ENCODE measurements at places on chromosomes 11 and 22.

- DNase-seq = no peak
Measured at GRCh38 chr11:30560206-30561106, 25.7 kb downstream of the MPPED2 start.

DNA sequence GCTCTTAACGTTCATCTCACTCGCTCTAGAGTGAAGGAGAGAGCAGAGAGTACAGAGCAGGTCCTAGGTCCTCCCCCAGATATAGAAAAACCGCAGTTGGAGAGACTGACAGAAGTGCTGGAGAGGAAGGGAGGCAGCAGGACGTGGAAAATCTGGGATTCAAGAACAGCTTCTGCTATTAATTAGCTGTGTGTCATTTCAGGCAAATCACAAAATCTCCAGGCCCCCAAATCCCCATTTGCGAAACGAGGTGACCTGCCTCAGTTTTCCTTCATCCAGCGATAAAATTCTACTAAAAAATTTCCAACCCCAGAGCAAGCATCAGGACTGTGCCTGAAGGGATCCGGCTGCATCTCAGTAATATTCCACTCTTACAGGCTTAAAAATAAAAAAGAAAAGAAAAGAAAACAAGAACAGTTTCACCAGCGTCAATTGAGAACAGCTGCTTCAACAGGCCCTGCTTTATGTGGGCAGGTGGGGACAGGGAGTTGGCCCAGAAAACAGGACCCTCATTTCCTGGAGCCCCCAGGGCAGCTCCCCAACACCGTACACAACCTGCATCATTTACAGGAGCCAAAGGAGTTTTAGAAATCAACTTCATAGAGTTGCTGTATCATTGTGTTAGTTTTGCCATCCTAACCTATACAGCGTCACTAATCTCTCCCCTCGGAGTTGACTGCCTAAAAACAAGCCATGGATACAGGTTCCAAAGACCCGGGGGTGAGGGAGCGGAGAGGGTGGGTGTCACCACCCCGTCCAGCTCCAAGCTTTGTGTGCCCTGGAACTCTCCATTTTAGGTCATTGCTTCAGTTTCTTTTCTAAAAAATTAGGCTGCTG, 2.3 kb upstream of the MALAT1 start:
- DNase-seq = no peak

DNA sequence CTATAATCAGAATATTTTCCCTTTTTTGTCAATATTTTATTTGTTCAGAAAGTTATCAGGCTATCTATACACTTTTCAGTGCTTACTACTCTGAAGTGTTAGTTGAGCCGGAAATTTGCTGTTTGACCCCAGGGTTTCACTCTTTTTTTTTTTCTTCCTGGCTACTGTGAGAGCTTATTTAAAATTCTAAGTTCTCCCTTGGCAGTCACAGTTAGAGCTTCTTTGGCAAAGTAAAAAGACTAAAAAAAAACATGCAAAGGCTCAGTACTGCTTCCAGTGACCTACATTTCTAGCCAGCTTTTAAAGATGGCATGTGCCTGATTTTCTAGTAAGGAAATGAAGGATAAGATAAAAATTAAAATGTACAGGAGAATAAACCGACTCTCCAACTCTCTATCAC, 48.4 kb downstream of the ELP4 start:
- DNase-seq = no peak

DNA sequence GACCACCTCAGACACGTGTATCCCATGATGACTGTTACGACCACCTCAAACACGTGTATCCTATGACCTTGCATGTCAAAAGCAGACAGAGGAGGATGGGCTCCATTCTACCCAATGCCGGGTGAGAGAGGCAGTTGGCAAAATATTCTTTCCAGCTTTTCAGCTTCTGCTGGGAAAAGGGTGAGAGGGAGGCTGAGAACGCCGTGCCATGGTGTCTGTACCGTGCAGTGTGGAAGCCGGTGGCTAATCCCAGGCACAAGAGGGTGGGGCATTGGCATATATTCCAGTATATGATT, 1478.4 kb downstream of the TBC1D22A start:
- DNase-seq = no peak

DNA sequence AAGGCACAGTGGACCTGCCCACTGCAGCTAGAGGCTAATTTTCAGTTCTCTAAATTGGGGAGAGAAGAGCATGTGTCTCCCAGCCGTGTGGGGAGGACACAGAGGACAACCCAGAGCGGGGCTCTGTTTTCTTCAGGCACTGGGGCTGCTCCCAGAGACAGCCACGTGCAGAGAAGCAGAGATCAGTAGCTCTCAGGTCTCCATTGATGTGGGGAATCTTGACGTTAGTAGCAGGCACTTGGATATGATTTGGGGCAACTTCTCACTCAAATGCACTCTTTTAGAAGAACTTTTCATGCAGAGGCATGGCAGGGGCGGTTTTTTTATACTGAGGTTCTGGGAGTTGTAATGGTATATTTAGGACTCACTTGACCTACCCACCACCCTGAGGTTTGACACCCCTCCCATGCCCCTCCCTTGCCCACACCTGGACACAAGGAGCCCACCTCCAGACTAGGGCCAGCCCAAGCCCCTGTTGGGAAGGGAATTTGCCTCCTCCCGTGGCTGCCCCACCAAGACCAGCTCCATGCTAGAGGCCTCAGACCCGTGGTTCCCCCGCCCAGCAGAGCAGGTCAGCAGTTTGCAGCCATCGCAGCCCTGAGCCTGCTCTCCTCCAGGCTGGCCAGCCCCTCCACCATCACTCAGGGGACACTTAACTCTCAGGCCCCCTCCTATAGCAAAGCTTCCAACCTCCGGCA, 94.2 kb upstream of the RTL6 start:
- DNase-seq = no peak

GRCh38 chr11:101010899-101011298, 118.7 kb downstream of the PGR start:
- DNase-seq = no peak

DNA sequence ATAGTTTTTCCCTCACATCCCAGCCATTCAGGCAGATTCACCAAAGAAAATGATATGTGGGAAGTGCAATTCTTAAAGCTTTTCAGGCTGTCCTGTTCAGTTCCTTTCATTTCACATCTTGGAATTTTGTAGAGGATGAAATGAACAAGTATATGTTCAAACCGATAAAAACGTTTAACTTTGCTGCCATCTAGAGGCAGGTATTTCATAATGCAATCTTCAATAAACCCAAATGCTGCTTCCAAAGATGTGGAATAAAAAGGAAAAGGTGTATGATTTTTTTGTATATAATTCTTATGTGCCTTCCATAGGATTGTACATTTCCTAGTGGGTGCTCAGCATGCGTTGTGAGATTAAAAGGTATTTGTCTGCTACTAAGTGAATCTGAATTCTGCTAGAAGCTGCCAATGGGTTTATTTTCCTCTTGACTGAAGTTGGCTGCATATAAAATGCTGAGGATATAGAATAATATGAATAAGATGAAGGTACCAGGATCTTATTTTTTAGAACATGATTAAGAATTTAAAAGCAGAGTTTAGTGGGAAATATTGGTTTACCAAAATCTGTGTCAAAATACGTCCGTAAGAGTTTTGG, 199.3 kb downstream of the PGR start:
- DNase-seq = no peak

GRCh38 chr22:37219533-37219932, 7.3 kb upstream of the SSTR3 start:
- DNase-seq = no peak

DNA sequence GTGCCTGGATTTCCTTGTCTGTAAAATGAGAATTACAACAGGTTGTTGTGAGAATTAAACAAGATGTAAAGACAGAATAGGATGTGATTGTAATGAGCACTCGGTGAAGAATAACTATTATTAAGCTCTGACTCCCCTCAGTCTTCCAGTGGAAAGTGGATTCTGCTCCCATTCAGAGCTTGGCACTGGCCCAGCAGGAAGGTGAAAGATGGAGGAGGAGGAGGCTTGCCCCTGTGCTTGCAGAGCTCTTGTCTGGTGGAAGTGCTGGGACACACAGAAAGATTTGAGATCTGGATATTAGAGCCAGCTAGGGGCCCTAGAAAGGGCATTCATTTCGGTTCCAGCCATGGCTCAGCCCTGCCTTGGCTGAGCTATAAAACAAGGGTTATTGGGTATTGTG, 28.2 kb downstream of the PHLDB1 start:
- no peak for DNase-seq

- DNase-seq = no peak
Measured at GRCh38 chr11:116108161-116108560, 603.9 kb upstream of the CADM1 start.

Measured in stimulated activated CD8-positive, alpha-beta memory T cell treated with anti-CD3 and anti-CD28 coated beads, Interleukin-7, amount 100 ng/mL, for 24 hours (primary cell).